Naive thymus-derived CD4-positive, alpha-beta T cell (primary cell): ENCODE measurements at places on chromosomes 6 and 20. TPM values are rescaled to one million over a fixed set of nuclear protein-coding genes. Genes with fewer than 3 reads are reported as not detected.

- no peak for DNase-seq
- no peaks in the 10 kb centered on the region for H3K27me3 ChIP-seq
- no peaks in the 10 kb centered on the region for H3K4me1 ChIP-seq
- no peaks in the 10 kb centered on the region for H3K36me3 ChIP-seq
Measured at GRCh38 chr6:93350774-93351173, 68.6 kb downstream of the EPHA7 start.

DNA sequence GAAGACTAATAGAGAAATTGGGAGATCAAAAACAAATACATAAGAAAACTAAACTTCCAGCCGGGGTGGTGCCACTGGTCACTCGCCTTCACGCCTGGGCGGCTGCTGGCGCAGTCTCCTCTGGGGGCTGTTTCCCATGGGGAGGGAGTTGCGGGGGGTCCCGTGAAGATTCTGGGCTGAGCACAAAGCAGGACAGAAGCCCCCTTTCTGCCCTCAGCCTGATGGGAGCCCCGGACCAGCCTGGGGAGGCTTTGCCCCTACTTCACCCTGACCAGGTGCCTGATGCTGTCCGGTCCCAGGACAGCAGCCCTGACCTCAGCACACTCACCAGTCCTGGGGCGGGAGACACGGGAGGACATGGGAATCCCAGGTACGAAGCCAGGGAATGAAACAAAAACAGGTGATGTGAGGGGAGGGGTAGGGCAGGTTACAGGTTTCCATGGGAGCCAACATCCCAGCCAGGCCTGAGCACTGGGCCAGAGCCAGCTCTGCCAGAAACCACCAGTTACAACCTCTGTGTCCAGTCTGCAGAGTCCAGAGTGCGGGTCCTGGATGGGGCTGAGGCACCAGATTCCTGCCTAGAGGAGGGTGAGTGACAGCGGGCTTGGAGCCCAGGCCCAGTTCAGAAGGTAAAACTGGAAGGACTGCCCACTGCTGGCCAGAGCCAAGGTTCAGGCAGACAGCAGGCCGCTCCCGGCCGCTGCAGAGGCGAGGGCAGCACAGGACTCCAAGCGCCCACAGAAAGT is 326.4 kb downstream of the TAF4 start:
- H3K4me1 ChIP-seq: no peaks in the 10 kb centered on the region
- H3K4me3 ChIP-seq: no peak overlapping the region
- H3K36me3 ChIP-seq: no peaks in the 10 kb centered on the region
- no peak overlapping the region for H3K27ac ChIP-seq

TRIM31 gene
- not detected for total RNA-seq

GRCh38 chr6:34284563-34285447 is 36.0 kb upstream of the SMIM29 start:
- H3K4me1 ChIP-seq: peaks cover 3% of the 10 kb centered on the region
- H3K36me3 ChIP-seq: peaks cover 6% of the 10 kb centered on the region
- H3K27me3 ChIP-seq: no peaks in the 10 kb centered on the region
- H3K27ac ChIP-seq: no peak overlapping the region
- no peak for DNase-seq
- H3K4me3 ChIP-seq: no peak overlapping the region

DNA sequence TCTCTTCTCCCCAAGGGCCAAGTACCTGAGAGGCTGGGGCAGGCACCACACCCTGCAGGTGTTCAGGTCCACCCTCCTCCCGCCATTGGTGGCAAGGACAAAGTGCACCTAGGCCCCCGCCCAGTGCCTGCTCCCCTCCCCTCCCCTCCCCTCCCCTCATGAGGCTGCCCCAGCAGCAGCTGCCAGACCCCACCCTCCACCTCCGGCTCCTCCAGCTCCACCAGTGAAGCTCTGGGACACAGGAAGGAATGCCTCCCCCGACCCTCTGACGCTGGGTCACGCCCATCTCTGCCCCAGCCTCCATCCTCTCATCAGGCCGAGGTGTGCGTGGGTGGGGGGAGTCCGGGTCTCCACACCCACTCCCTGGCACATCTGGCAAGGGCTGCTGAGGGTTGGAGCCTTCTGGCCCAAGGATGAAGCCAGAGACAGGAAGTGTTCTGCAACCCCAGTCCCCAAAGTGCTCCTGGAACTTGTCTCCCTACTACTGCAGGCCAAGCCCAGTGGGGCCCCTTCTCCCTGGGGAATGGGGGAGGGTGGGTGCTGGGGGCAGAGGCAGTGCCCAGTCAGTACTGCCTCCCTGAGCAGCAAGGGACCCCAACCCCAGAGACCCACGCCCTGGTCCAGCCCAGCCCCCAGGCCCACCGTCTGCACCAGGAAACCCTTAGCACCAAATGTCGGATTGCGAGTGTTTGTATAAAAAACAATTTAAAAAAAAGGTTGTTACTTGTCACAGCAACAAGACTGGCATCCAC is 1.6 kb upstream of the UCKL1 start:
- DNase-seq: no peak
- H3K27me3 ChIP-seq: no peaks in the 10 kb centered on the region
- H3K27ac ChIP-seq: peak overlapping the region; percentile 70
- H3K4me3 ChIP-seq: no peak overlapping the region

- no peak for DNase-seq
- no peaks in the 10 kb centered on the region for H3K36me3 ChIP-seq
- H3K4me3 ChIP-seq: no peak overlapping the region
- no peaks in the 10 kb centered on the region for H3K27me3 ChIP-seq
Measured at GRCh38 chr20:61776491-61777075, 289.1 kb downstream of the TAF4 start.

DNA sequence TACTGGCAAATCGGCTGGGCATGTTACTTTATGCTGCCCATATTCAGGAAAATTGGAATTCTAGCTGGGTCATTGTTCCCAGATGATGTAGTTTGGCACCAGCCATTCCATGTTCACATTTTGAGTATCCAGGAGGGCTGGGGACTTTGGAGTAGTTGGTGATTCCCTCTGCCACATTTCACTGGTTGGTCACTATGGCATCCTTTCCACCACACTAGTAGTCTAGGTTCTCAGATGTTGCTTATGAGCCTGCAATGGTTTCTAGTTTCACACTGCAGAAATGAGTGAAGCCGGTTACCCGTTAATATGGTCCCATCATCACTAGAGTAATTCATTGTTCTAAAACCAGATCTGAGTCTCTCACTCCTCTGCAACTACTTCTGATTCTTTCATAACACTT is 4.6 kb downstream of the PTPN1 start:
- DNase-seq: no peak
- H3K27ac ChIP-seq: peak overlapping the region; percentile 62
- H3K4me3 ChIP-seq: no peak overlapping the region
- no peaks in the 10 kb centered on the region for H3K36me3 ChIP-seq

HLA-DPB1 gene
- total RNA-seq: 13.7 TPM

GRCh38 chr6:37039958-37040357 is 34.5 kb downstream of the FGD2 start:
- no peaks in the 10 kb centered on the region for H3K27me3 ChIP-seq
- H3K27ac ChIP-seq: no peak overlapping the region
- no peaks in the 10 kb centered on the region for H3K4me1 ChIP-seq
- H3K4me3 ChIP-seq: no peak overlapping the region
- no peak for DNase-seq

CRYBG1 gene
- 34.6 TPM for total RNA-seq

GRCh38 chr6:152727507-152727906 is 23.1 kb upstream of the VIP start:
- no peak for DNase-seq
- no peaks in the 10 kb centered on the region for H3K27me3 ChIP-seq
- no peaks in the 10 kb centered on the region for H3K4me1 ChIP-seq

GRCh38 chr20:17995967-17996819 is 27.4 kb downstream of the MGME1 start:
- no peaks in the 10 kb centered on the region for H3K27me3 ChIP-seq
- peak; percentile 45 for DNase-seq
- H3K4me3 ChIP-seq: no peak overlapping the region
- no peak overlapping the region for H3K27ac ChIP-seq
- H3K4me1 ChIP-seq: no peaks in the 10 kb centered on the region
- no peaks in the 10 kb centered on the region for H3K36me3 ChIP-seq

CALHM6 gene
- total RNA-seq: 79.3 and 82.0 TPM in 2 replicates

KCNS1 gene
- total RNA-seq: not detected

GRCh38 chr20:60269573-60270162 is 311.4 kb downstream of the CDH26 start:
- H3K36me3 ChIP-seq: no peaks in the 10 kb centered on the region
- DNase-seq: no peak
- H3K4me1 ChIP-seq: peaks cover 5% of the 10 kb centered on the region

DNA sequence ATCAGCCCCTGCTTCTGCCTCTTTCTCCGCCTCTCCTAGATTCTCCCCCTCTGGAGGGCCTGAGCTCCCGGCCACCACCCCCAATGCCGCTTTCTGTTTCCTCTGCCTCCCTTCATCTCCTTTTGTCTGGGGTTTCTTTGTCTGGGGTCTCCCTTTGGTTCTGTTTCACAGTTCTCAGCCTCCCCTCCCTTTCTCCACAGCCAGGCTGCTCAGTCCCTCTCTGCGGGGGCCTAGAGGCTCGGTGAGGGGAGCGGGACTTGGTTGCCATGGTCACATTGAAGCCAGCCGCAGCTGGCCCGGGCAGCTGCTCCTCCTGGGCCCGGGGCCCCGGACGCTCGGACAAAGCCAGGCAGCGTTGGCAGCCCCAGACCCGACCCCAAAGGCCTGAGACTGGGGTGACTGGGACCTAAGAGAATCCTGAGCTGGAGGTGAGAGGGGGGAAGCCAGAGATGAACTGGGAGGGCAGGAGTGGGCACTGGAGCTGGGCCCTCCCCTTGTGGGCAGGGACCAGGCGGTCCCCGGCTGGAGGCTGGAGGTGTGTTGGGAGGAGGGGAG is 3.5 kb upstream of the DDR1 start:
- H3K4me3 ChIP-seq: no peak overlapping the region
- H3K27me3 ChIP-seq: no peaks in the 10 kb centered on the region
- no peak overlapping the region for H3K27ac ChIP-seq
- DNase-seq: no peak
- no peaks in the 10 kb centered on the region for H3K36me3 ChIP-seq

DNA sequence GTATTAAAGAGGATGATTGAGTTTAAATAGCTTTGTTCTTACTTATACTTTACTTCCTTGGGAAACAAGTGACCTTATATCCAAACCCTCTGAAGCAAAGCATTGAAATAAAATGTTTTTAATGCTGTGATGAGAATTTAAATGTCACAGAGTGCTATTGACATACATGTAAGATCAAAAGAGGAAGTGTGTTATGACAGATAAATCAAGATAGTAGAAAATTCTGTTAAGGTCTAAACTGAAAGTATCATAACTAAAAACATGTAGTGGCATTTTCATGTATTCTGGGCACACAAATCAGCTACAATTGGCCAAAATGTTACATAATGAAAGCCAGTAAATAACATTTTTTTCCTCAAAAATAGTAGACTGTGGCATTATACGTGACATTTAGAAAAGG is 318.0 kb downstream of the GRIK2 start:
- no peak for DNase-seq
- H3K27ac ChIP-seq: no peak overlapping the region
- no peaks in the 10 kb centered on the region for H3K36me3 ChIP-seq
- H3K4me1 ChIP-seq: no peaks in the 10 kb centered on the region
- no peak overlapping the region for H3K4me3 ChIP-seq

- no peaks in the 10 kb centered on the region for H3K27me3 ChIP-seq
- H3K36me3 ChIP-seq: no peaks in the 10 kb centered on the region
- H3K4me3 ChIP-seq: no peak overlapping the region
- no peaks in the 10 kb centered on the region for H3K4me1 ChIP-seq
- DNase-seq: no peak
- H3K27ac ChIP-seq: no peak overlapping the region
Measured at GRCh38 chr6:107928984-107929383, 29.0 kb downstream of the SEC63 start.

- H3K27ac ChIP-seq: no peak overlapping the region
- no peak overlapping the region for H3K4me3 ChIP-seq
- no peaks in the 10 kb centered on the region for H3K36me3 ChIP-seq
- no peaks in the 10 kb centered on the region for H3K4me1 ChIP-seq
- H3K27me3 ChIP-seq: no peaks in the 10 kb centered on the region
Measured at GRCh38 chr6:105077596-105078385, 102.0 kb downstream of the POPDC3 start.

GRCh38 chr6:131132360-131132759 is 2.9 kb upstream of the AKAP7 start:
- H3K27me3 ChIP-seq: no peaks in the 10 kb centered on the region
- peaks cover 9% of the 10 kb centered on the region for H3K4me1 ChIP-seq
- no peak overlapping the region for H3K27ac ChIP-seq
- H3K4me3 ChIP-seq: no peak overlapping the region

- no peaks in the 10 kb centered on the region for H3K27me3 ChIP-seq
- no peaks in the 10 kb centered on the region for H3K4me1 ChIP-seq
- H3K27ac ChIP-seq: no peak overlapping the region
- no peaks in the 10 kb centered on the region for H3K36me3 ChIP-seq
- no peak for DNase-seq
- H3K4me3 ChIP-seq: no peak overlapping the region
Measured at GRCh38 chr6:103799971-103800670, 1059.6 kb downstream of the HACE1 start.

- DNase-seq: no peak
- peaks cover 84% of the 10 kb centered on the region for H3K36me3 ChIP-seq
- H3K27me3 ChIP-seq: no peaks in the 10 kb centered on the region
- no peak overlapping the region for H3K4me3 ChIP-seq
Measured at GRCh38 chr6:158086504-158087223, 81.4 kb downstream of the SERAC1 start.

- no peaks in the 10 kb centered on the region for H3K27me3 ChIP-seq
- H3K27ac ChIP-seq: no peak overlapping the region
- H3K36me3 ChIP-seq: no peaks in the 10 kb centered on the region
- H3K4me1 ChIP-seq: no peaks in the 10 kb centered on the region
- no peak for DNase-seq
Measured at GRCh38 chr6:422433-423054, 31.0 kb downstream of the IRF4 start.

DNA sequence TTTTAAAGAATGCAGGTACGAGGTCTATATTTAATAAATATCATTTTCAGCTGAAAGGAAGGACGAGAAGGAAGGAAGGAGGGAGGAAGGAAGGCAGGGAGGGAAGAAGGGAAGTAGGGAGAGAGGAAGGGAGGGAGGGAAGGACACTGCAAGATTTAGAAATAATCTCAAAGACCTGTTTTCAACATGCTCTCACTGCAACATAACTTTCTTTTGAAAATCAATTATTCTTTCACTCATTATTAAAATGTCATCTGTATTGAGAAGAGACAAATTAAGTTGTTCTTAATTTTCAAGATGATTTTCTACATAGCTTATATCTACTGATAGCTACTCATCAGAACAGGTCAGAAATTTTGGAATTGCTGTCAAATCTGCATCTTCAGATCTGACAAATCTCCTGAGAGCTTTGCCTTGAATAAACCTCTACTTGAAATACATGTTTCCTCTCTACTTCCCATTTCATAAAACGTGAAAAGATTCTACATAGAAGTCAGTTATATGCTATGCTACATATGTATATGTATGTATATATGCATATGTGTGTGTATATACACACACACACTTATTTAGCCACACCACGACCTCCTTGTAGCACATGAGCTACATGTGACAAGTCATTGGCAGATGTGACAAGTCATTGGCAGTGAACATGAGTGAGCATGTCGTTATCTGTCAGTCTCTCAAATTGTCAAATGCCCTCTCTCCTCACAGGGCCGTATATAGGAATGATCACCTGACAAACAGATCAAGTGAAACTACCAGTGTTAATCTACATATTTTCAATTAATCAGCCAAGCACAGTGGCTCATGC is 241.6 kb downstream of the LY86 start:
- H3K4me1 ChIP-seq: no peaks in the 10 kb centered on the region
- DNase-seq: no peak
- H3K27me3 ChIP-seq: no peaks in the 10 kb centered on the region
- no peak overlapping the region for H3K4me3 ChIP-seq
- no peaks in the 10 kb centered on the region for H3K36me3 ChIP-seq
